Activated naive CD4-positive, alpha-beta T cell treated with anti-CD3 and anti-CD28 coated beads, Interleukin-2, amount 10 ng/mL, durations not matched to agents 5 hours and 36 hours (primary cell): ENCODE measurements at places on chromosomes 6 and 20. TPM values are rescaled to one million over a fixed set of nuclear protein-coding genes. Genes with fewer than 3 reads are reported as not detected.

CCN2 gene
- total RNA-seq = not detected

CHRNA4 gene
- not detected for total RNA-seq

CLPSL2 gene
- total RNA-seq = not detected

SLC35D3 gene
- total RNA-seq = not detected

SEMG2 gene
- total RNA-seq = not detected

ADGRG6 gene
- total RNA-seq = 0.29 TPM

PIGU gene
- 14.3 TPM for total RNA-seq

MCHR2 gene
- not detected for total RNA-seq

CCN5 gene
- total RNA-seq = not detected

KIF6 gene
- not detected for total RNA-seq

LRRC1 gene
- total RNA-seq = 3.2 TPM

YWHAB gene
- 270 TPM for total RNA-seq

CASS4 gene
- 5.9 TPM for total RNA-seq

COL9A3 gene
- total RNA-seq = not detected

KCNK17 gene
- not detected for total RNA-seq

CDH26 gene
- total RNA-seq = 1.0 TPM

HCK gene
- not detected for total RNA-seq

JARID2 gene
- 35.9 TPM for total RNA-seq

YTHDF1 gene
- total RNA-seq = 38.0 TPM

MUC21 gene
- total RNA-seq = not detected

CYP24A1 gene
- total RNA-seq = not detected

ADGB gene
- not detected for total RNA-seq

SH3BGRL2 gene
- total RNA-seq = 0.25 TPM

NMBR gene
- not detected for total RNA-seq

MICAL1 gene
- 116 TPM for total RNA-seq

NR2E1 gene
- not detected for total RNA-seq

NKAIN4 gene
- not detected for total RNA-seq

SLC17A1 gene
- not detected for total RNA-seq

KCNK16 gene
- not detected for total RNA-seq

MUCL3 gene
- total RNA-seq = not detected

TTK gene
- 26.2 TPM for total RNA-seq

KIAA0408 gene
- total RNA-seq = 3.4 TPM

VIP gene
- not detected for total RNA-seq

MAFB gene
- total RNA-seq = 0.15 TPM

DUSP15 gene
- not detected for total RNA-seq

ARHGAP18 gene
- total RNA-seq = 12.0 TPM

CYP21A2 gene
- total RNA-seq = not detected

SNAI1 gene
- total RNA-seq = 0.22 TPM

ABT1 gene
- total RNA-seq = 28.0 TPM

SLC22A1 gene
- total RNA-seq = 0.60 TPM

C6orf58 gene
- total RNA-seq = not detected
